ENCODE measurements at places on chromosomes 13 and 19.

DNA sequence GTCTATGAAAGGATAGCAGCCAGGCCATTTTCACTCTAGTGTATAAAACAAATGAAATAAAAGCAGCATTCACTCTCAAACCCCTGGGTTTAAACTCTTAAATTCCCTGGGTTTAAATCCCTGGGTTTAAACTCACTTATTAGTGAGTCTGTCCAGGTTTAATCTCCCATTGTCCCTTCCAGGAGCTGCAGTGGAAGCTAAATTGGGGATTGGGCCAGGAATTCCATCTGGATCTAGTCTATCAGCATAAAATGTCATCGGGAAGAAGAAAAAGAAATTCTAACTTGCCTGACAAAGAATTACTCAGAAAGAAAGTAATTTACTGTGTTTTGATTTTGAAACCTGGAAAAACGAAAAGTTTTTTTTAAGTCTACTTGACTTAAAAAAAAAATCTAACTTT, 54.8 kb downstream of the FRY start:
- no peak for DNase-seq

GRCh38 chr19:7641290-7642276, 4.7 kb downstream of the STXBP2 start:
- DNase-seq = no peak

- DNase-seq = no peak
Measured at GRCh38 chr13:89029062-89029461, 1357.9 kb downstream of the SLITRK5 start.

DNA sequence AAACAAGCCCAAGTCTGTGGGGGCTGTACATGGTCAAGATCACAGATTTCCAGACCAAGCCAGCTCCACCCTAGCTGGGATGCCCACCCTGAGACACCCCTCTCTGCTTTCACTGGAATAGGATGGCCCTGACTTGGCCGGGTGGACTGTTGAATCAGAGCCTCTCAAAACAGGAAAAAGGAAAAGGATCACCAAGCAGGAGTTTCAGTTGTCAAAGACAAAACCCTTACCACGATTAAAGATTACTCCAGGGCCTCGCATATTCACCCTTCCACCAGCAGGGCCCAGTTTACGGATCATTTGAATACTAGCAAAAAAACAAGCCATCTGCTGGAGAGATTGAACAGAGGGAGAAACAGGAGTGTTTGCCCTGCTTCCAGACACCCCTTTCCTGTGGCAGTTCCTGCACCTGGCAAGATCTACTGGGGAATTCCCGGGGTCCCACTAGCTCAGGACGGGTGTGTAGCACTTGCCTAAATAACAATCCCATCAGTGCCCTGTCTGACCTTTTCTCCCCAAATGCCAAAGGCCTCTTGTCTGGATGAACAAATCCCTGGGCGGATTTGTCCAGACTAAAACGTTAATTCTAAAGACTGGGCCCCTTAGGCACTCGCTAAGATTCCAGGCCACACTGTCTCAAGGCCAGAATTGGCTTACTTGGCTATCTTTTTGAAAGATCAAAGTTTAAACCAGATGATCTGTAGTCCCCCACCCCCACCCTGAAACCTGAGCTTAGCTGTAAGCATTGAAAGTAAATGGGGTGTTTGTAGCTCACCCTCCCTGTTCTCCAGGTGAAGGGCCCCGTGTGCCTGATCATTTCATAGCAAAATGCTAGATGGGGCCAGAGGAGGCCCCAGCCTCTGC, 38.4 kb downstream of the ACTN4 start:
- peak; percentile 37 for DNase-seq

GRCh38 chr13:48949566-48950500, 25.9 kb upstream of the FNDC3A start:
- DNase-seq = no peak

DNA sequence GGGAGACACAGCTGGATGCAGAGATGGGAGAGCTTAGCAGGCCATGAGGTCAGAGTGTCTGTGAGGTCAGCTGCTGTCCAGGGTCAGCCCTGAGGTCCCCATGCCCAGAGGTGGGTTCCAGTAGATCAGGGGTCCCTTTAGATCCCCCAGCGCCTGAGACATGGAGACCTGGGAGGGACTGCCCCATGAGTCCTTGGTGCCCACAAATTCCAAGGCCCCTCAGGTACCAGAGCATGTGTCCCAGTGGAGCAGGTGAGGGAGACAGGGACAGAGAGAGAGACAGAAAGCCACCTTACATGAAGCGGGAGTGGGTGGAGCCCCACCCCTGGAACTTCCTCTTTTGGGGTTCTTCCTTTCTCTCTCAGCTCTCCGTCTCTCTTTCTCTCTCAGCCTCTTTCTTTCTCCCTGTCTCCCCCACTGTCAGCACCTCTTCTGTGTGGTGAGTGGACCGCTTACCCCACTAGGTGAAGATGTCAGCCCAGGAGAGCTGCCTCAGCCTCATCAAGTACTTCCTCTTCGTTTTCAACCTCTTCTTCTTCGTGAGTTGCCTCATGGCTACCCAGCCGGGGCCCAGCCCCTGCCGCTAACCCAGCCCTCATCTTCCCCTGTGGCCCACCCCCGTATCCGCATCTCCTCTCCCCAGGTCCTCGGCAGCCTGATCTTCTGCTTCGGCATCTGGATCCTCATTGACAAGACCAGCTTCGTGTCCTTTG, at the start of gene CD37:
CD37 (plus strand) TSS at position 336 of the 713 bp plus-strand sequence; CDS start at position 471, 135 bp downstream.
- DNase-seq = peak; percentile 56

DNA sequence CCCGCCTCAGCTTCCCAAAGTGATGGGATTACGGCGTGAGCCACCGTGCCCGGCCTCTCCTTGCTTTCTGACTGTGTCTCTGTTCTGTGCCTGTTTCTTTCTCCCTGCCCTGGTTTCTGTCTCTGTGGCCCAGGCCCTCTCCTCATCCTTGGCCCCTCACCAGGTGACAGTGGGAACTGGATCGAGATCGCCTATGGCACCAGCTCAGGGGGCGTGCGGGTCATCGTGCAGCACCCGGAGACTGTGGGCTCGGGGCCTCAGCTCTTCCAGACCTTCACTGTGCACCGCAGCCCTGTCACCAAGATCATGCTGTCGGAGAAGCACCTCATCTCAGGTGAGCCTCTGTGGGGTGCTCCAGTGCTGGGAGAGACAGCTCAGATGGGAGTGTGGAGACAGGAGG, 9.9 kb downstream of the SHKBP1 start:
- DNase-seq = no peak

DNA sequence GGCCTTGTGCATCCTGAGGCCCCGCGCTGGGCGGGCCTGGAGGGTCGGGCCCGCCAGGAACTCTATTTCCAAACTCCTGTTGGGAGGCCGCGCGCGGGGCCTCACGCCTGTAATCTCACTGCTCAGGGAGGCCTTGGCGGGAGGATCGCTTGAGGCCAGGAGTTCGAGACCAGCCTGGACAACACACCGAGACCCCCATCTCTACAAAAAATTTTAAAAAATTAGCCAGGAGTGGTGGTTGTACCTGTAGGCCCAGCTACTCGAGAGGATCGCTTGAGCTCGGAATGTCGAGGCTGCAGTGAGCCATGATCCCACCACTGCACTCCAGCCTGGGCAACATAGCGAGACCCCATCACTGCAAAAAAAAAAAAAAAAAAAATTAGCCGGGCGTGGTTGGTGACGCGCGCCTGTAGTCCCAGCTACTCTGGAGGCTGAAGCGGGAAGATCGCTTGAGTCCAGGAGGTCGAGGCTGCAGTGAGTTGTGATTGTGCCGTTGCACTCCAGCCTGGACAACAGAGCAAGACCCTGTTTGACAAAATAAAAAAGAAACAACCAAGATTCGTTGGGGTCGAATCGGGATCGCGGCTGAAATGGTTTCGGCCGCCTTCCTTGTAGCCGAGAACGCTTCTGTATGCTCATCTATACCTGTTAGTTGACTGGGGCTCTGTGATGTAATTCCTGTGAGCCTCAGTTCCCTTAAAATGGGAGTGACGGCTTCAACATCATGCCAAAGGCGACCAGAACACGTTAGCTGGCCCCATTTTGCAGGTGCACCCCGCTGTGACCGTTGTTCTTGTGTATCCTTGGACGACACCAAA, 636 bp downstream of the SF3A2 start:
- no peak for DNase-seq
